Activated CD4-positive, CD25-positive, alpha-beta regulatory T cell (primary cell): ENCODE measurements at places on chromosomes 5 and 9.

- DNase-seq = no peak
Measured at GRCh38 chr9:127050591-127051001, 71.8 kb downstream of the ANGPTL2 start.

- no peak for DNase-seq
Measured at GRCh38 chr5:104793031-104793754, 1230.6 kb upstream of the NUDT12 start.

GRCh38 chr5:143397302-143398052 lies 6.0 kb downstream of the NR3C1 start:
- no peak for DNase-seq

DNA sequence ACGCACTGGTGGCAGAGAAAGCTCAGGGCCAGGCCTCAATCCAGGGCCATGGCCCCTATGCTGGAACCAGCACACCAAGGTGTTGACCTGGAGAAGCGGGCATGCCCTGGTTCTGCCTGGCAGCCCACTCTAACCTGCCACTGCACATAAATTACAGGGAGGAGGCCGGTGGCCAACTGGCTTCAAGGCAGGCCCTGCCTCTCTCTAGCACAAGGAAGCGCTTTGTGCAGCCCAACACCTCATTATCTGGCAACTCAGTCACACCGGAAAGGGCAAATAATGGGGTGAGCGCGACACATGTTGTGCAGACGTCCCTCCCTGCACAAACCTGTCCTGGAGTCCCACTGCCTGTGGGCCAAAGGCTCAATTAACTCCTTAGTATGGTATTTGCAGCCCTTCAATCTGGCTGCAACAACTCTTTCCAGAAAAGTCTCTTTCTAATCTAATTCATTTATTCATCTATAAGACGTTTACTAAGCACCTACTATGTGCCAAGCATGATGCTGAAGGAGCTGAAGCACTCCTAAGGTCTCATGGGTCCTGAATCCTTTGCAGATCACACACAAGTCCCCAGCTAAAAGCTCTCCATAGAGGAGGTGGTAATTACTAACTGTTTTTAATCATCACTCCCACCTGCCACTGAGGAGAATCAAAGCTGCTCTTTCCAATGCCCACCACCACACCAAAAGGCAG lies 24.9 kb downstream of the SHB start:
- no peak for DNase-seq
